ENCODE measurements at places on chromosomes 16 and 17.
A peak's percentile ranks its signal among the peaks of the same experiment; 100 is the strongest.

GRCh38 chr16:65494609-65495008 is 372.7 kb upstream of the CDH11 start:
- DNase-seq = no peak

GRCh38 chr17:27817731-27818130 is 17.4 kb upstream of the NOS2 start:
- peak; percentile 43 for DNase-seq

- DNase-seq = no peak
Measured at GRCh38 chr17:7775051-7775450, 57.5 kb downstream of the DNAH2 start.

DNA sequence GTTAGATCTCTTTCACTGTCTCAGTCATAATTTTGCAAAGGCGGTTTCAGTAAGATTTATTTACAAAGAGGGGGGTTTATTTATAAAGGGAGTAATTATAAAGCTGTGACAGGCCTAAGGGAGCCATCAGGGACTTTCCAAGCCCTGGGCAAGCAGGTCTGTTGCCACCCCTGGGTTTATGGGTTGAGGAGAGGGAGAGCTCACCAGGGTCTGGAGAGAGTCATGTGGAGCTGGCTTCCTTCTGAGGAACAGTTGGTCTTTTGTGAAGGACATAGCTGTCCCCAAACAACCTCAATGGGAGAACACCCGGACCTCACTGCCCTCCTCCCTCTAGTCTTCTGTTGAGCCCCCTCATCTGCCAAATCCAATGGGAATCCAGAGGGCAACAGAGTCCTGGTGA is 9.8 kb downstream of the ITGAM start:
- DNase-seq = no peak

DNA sequence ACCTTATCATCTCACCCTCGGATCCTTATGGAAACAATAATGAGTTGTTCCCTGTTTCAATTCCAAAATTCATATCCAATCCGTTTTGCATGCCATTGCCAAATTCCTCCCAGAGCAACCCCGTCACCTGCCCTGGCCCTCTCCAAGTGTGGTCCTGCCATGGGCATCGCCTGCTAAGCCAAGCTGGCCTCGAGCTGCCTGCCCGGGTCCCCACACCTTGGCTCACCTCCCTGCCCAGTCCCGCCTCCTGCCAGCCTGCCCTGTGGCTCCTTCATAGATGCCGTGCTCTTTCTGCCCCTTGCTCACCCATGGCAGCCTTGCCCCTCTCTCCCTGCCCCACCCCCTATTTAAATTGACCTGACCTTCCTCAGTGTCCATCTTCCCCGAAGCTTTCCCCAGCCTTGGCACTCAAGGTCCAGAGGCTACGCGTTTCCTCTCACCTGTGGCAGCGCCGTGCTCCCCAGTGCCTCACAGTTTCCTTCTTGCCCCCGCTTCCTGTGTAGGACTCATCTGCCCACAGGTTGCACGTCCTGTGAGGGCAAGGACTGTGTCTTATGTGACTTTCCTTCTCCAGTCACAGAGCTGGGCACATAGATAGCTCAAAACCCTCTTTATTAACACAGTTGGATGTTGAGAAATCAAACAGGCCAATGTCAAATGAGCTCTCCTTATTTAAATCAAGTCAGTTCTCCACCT is 12.7 kb downstream of the MAPT start:
- no peak for DNase-seq

All from kidney tubule cell (primary cell).